ENCODE measurements at places on chromosomes 5 and 9.

DNA sequence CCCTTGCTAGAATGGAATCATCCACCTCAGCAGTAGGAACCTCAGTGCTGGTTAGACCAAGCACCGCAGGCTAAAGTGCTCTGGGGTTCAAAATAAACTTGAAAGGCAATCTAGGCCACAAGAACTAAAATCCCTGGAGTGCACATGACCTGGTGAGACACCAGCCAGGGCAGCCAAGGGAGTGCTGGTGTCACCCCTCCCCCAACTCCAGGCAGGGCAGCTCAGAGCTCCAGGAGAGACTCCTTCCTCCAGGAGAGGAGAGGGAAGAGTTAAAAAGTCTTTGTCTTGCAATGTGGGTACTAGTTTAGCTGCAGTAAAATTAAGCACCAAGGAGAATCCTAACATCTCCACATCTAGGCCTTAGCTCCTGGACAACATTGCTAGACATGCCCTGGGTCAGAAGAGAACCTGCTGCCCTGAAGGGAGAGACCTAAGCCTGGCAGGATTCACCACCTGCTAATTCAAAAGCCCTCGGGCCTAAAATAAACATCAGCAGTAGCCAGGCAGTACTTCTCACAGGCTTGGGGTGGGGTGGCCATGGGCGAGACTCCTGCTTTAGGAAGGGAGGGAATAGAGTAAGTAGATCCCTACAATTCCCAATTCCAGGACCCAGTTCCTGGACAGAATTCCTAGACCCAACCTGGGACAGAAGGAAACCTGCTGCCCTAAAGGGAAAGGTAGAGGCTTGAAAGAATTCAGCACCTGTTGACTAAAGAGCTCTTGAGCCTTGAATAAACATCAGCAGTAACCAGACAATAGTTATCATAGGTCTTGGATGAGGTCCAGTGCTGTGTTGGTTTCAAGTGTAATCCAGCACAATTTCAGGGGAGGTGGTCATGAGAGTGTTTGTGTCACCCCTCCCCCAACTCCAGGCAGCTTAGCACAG is 25.8 kb downstream of the UGT3A2 start:
- no peak for DNase-seq

GRCh38 chr9:120920806-120921178 is 5.8 kb downstream of the TRAF1 start:
- no peak for DNase-seq

- no peak for DNase-seq
Observed at GRCh38 chr5:181134259-181134658, 3.3 kb upstream of the OR2V1 start.

DNA sequence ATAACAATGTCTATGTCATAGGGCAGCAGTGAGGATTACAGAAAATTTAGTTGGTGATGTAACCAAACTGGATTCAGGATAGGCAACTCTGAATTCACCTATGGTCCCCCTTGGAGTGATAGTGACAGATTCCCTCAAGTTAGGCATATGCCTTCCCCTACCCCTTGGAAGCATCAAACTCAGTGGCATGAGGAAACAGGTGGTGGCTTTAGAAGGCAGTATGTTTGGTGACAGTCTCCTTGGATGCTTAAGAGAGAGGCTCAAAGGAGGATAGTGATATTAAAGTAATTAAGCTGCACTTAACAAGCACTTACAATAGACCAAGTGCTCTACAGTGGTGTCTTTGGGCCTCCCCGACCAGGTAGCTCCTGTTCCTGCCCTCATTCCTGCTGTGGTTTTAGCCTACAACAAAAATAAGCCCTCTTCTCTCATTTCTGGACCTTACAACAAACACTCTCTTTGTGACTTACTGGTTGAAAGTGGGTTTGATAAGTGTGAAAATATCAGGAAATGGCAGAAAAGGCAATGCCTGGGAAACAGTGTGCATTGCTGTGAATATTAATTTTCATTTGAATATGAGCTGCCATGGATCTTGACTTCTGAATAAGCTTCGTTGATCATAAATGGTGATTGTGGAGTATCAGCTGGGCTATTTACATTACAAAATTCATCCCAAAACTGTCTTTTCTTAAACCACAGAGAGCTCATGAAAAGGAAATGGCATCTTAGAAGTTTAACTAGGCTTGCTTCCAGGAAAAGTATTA is 29.2 kb downstream of the NR4A3 start:
- DNase-seq: no peak

GRCh38 chr9:109705515-109705914 is 74.5 kb upstream of the PALM2AKAP2 start:
- peak; percentile 42 for DNase-seq

- DNase-seq: peak; percentile 18
Observed at GRCh38 chr5:128559300-128560297, 21.6 kb upstream of the FBN2 start.

DNA sequence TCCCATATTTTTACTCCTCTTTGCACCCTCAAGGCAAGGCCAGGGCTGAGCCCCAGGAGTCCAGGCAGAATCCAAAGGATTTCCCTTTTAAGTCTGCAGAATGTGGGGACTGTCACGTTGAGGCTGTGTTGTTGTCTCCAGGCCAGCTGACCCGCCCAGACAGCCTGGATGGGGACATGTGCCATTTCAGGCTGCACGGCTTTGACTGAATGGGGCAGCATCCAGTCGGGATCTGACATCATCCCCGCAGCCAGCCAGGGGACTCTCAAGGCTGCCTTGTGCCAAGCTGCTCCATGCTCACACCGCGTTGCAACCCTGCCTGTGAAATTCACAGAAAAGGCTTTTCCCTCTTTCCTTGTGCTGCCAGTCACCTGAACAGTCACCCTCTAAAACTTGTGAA is 2.2 kb upstream of the ZNF366 start:
- DNase-seq: no peak

DNA sequence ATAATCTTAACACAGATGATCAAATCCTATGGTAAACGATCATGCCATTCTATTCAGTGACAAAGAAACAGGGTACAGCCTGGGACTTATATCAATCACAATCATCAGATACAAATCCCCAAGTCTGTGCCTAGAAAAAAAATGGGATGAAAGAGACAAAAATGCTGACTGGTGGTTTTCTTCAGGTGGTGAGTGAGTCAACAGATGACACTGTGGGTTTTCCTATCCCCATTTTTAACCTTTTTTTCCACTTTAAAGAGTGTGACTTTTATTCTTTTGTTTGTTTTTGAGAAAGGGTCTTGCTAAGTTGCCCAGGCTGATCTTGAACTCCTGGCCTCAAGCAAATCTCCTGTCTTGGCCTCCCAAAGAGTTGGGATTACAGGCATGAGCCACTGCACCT is 3.2 kb downstream of the CIZ1 start:
- DNase-seq: no peak

- DNase-seq: no peak
Observed at GRCh38 chr9:127934986-127935385, 2.7 kb downstream of the DPM2 start.

DNA sequence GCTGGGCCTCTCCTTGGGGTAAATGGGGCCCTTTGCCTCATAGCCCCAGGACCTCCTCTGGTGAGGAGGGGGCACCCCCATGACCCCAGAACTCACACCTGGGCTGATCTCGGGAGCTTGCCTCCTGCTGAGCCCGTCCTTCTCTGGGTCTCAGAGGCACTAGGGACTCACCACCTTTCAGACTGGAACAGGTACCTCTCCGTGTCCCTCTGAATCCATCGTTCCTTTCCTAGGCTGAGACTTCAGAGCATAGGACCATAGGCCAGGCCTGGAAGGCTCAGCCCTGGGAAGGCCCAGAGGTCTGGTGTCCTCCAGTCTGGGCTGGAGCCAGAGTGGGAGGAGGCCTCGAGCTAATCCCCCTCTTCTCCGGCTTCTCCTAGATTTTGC is 97.9 kb downstream of the CACNA1B start:
- DNase-seq: no peak

DNA sequence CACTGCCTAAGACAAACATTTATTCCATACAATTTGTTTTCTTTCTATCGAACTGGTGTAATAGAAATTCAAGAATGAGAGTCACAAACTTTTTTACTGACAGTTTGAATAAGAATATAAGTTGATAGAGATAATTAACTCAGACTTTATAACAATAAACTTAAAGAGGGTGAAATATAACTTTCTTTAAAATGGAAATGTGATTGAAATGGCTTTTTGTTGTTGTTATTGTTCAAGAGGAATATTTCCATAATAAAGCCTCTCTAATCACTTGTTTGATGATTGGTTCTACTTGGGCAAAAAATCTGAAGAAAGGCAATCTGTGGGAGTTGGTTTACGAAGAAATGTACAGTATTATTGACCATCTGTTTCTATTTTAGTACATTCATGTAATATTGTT is 79.3 kb downstream of the ST8SIA4 start:
- DNase-seq: no peak

GRCh38 chr5:16713386-16713928 is 96.7 kb upstream of the RETREG1 start:
- DNase-seq: peak; percentile 59

GRCh38 chr5:2891781-2892180 is 140.3 kb upstream of the IRX2 start:
- no peak for DNase-seq

DNA sequence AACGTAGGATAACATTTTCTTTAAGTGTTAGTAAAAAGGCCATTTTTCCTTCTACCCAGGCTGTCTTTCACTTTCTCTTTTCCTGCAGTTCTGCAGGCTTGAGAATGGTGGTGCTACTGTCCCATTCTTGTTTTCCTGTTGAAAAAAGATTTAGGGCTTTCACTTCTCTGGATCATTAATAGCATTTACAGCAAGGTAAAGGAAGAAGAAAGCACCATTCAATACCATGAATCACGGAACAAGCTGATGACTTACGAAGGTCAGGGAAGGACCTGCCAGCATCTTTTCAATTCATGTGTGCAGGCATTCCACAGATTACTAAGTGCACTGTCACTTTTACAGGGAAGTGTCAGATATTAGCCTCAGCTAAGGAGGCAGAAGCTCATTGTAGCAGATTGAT is 292.8 kb downstream of the YTHDC2 start:
- DNase-seq: peak; percentile 3

- DNase-seq: no peak
Observed at GRCh38 chr9:117414220-117414905, 494 bp downstream of the ASTN2 start.

GRCh38 chr9:93205045-93205768 is 21.3 kb downstream of the WNK2 start:
- DNase-seq: no peak

DNA sequence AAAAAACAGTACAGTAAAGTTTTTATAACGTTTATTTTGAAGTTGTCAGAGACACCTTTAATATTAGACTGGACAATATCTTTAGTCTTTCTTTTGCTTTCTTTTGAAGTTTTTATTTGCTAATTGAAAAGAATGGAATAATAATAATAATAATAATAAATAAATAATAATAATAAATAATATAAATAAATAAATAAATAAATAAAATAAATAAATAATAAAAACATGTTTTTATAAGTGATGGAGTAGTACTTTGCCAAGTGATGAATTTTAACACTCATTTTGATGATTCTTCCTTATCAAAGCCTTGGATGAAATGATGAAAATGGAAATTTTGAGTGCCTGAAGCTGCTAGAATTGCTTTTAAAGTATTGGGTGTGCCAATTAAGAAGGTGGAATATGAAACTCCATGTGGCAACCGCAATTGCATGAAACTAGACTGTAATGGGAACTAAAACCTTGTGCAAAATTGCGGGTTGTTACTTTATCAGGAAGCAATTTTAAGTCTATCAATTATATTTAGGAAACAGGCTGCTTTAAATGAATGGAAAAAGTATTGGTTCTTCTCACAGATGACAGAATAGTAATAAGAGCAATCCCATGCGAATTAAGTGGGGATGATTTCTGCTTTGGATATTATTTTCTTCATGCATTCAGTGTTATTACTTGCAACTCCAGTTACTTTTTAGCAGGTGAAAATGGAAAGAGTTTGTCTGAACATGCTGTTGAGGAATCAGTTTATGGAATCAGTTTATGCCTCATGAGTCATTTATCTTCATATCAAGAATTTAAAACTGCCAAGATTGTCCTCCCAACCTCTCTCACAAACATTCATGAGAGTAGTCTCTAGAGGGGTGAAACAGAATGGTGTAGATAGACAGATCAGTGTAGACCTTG is 4.6 kb downstream of the ANXA1 start:
- no peak for DNase-seq

DNA sequence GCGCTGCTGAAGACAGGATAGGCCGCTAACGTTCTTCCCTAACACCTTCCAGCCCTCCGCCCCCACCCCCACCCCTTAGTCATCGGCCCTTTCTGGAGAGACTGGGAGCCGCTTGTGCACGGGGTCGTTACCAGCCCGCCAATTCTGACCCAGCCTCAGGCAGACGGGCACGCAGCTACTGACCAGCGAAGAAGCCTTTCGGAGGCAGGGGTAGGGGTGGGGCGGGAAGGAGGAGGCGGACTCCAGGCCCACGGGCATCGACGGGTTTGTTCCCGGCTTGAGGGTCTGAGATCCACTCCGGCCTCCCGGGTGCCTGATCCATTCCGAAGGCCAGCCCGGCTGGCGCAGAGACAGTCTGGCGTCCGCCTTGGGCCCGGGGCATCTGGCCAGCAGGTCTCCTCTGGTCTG is 729 bp upstream of the HAND1 start:
- DNase-seq: no peak

DNA sequence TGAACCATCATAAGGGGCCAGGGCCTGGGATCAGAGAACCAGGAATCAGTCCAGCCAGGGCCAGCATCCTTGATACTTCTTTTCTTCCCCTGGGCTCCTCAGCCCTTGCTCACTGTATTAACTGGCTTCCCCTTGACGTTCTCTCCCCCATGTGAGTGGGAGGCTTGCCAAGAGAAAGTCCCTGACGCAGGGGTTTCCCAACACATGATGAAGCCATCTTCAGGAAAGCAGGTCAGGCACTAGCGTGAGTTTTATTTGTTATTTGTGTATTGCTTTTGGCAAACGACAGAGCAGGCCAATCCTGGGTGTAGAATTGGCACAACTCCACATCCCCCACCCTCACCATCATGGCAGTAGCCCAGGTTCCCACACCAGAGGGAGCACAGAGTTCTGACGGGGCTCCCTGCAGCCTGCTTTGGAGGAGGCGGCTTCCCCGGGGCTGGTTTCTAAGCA is 165.5 kb upstream of the NFIL3 start:
- peak; percentile 58 for DNase-seq

- DNase-seq: peak; percentile 74
Observed at GRCh38 chr5:159878988-159879471, 37.3 kb upstream of the ADRA1B start.

DNA sequence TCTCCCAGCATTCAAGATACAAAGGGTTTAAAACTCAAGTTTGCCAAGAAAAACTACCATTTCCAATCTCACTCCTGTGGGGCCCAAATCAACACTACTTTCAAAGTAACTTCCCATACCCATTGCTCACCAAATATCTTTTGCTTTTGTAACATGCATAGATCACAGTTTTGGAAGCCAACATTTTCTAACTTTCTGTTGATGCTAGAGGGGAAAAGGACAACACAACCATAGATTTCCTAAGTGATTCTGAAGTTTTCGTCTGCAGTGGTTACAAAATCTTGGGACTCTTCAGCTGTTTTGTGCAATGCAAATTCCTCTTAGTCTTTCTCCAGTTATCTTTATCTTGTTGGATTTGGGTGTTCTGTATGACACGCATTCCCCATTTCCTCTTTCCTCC is 94.1 kb upstream of the PAPPA start:
- peak; percentile 63 for DNase-seq

- DNase-seq: no peak
Observed at GRCh38 chr5:145999208-145999607, 62.8 kb downstream of the SH3RF2 start.
